T-helper 1 cell (primary cell): ENCODE measurements at places on chromosomes 4 and X.

DNA sequence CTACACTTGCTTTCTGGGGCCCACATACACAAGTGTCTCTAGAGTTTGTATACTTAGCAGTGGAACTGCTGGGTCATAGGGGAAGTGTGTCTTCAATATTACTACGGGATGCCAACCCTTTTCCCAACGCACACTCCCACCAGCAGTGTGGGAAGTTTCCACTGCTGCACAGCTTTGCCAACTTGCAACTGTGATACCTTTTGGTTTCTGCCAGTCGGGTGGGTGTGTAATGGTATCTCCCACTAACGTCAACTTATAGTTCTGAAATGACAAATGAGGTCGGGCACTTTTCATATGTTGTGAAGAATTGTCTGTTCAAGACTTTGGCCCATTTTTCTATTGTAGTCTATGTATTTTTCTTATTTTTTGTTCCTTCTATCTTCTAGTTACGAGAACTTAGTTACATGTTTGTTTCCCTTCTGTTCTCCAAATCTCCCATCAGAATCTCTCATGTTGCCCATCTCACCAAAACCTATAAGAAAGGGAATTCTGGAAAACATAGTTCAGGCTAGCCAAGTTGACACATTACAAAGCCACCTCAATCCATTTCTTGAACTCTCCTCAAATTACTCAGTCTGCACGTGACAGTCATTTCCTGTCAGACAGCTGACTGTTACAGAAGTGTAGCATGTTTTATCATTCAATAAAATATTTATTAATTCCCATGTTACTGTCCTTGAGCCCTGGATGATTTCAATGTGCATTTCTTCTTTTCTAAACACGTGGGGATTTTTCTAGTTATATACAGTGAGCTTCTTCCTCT lies 30.7 kb downstream of the PNMA6E start:
- no peak for DNase-seq

DNA sequence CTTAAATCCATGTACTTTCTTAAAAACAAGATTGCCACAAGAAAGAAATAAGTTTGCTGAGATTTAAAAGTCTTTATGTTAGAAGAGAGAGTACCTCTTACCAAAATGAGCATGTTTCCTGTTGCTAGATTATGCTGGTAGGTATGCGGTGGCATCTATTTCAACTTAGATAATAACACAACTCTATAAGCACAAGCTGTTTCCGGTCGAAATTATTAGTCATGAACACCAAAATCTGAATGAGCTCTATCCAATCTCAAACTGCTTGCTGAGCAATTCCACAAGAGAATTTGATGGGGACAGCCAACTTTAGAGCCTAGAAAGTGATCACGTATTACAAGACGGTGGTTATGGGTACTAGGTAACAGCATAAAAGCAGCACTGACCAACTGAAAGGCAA lies 49.3 kb downstream of the CBR4 start:
- DNase-seq = no peak

DNA sequence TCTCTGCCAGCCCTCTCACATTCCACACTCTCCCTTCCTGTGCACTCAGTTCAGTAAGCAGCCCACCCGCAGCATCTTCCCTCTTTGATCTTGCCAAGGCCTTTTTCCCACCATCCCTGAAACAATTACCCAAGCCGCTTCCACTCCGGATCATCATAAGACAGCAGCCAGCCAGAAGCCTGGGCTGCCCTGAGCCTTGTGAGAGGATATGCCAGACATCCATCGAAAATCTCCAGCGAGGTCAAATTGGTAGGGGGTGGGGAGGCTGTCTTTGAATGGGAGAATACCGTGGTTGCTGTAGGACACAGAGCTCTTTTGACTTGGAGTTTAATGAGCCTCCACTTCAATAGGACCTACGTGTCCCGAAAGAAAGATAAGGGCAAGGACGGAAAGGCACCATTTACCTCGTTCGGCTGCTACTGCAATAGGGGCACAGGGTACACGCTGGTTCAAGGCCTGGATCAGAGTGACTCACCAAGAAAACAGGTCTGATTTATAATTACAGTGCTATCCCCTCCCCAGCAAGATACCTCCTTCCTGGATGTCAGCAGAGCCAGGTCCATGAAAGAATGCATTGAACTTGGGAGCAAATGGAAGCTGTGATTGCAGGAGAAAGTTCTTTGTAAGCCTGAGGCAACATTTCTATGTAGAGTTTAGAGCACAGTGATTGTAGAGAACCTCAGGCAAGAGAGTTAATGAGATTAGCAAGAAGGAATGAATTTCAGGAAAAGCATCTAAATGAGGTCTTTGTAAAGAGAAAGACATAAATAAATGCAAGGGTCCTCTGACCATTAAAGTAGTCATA lies 39.5 kb downstream of the AMOT start:
- DNase-seq = no peak

DNA sequence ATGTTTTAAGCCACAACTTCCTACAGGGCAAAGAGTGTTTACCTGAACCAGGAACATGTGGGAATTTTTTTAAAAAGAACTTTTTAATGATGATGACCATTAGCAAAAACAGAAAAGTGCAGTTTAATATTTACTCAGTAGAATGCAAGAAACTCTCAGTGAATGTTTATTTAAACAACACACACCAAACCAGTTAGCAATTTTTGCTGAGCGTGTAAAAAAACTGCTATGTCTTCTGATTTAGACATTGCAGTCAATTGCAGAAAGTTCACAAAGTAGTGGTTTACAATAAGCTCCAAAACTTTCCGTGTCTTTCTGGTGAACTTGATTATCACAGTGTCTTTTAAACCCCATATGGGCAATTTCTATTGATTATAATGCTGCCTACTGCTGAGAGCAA lies 273.7 kb upstream of the DIAPH2 start:
- no peak for DNase-seq

GRCh38 chr4:184812199-184812542 lies 13.6 kb downstream of the ACSL1 start:
- no peak for DNase-seq
